ENCODE measurements at places on chromosomes 13 and 19.

DNA sequence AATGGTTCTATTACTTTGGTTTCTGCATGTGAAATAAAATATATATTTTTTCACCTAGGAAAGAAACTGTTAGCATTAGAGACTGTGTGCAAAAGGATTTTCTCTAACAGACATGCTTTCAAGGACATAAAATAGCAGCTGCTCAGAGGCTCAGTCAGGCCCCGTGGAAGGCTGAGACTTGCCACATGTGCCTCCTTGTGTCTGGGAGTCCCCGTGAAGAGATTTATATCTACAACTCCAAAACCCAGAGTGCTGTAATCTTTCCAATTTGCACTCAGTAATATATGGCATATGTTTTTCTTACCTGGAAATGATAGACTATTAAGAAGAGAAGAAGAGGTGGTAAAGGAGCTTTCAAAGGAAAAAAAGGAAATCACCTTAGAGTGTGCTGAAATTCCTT is 371.6 kb upstream of the OBI1 start:
- DNase-seq: no peak

GRCh38 chr13:80530191-80530590 is 189.3 kb upstream of the SPRY2 start:
- DNase-seq: no peak

DNA sequence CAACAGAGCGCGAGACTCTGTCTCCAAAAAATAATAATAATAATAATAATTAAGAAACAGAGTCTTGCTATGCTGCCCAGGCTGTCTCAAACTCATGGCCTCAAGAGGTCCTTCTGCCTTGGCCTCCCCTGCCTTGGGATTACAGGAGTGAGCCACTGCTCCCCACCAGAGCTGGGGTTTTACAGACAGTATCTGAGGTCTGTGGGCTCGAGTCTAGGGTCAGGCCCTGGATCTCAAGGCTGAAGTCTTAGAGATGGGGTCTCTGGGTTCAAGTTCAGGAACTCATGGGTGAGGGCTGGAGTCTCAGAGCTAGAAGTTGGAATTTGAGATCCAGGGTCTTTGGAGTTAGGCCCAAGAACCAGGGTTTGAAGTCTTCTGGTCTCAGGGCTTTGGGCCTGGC is 3.5 kb downstream of the IL11 start:
- DNase-seq: no peak

DNA sequence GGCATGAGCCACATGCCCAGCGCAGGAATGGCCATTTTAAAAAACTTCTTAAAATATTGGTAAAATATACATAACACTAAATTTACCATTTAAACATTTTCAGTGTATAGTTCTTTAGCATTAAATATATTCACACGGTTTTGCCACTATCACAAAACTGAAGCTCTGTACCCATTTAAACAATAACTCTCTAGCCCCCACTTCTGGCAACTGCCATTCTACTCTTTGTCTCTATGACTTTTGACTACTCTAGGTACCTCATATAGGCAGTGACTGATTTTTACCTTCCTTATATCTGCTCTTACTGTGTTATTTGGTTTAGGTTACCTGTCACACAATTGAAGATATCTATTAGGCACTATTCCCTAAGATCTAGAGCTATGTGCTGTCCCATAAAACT is 2.3 kb upstream of the KBTBD7 start:
- no peak for DNase-seq

GRCh38 chr13:49701491-49701890 is 10.2 kb upstream of the EBPL start:
- no peak for DNase-seq

Measured in neural progenitor cell (in vitro differentiated cells).